ENCODE measurements at places on chromosomes 11 and 22.

DNA sequence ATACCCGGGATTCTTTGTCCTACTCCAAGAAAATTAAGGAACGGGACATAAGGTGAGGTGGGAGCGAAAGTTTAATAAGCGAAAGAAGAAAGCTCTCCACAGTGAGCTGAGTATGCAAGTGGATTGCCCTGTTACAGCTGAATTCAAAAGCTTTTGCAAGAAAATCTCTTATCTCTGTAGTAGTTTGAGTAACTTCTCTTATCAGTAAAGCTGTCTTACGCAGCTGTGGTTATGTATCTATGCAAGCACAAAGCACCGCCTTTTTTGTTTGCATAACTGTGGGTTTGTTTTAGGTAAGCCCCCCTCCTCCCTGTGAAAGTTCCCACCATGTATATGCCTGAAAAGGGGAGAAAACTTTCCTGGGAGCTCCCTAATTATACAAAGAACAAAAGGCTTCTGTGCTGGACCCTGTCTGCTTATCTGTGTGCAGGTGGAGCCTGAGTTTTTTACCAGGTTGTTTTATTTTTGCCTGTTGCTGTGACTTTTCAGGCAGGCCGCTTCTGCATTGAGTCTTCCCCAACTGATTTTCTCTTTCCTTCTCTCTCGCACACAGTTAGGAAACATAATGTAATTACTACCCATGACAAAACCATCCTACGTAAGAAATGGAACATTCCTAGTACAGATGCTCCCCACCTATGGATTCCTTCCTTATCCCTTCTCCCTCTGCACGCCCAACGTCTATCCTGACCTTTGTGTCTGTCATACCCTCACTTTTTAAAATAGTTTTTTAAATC, 837 bp upstream of the PLAAT5 start:
- DNase-seq, result no peak

DNA sequence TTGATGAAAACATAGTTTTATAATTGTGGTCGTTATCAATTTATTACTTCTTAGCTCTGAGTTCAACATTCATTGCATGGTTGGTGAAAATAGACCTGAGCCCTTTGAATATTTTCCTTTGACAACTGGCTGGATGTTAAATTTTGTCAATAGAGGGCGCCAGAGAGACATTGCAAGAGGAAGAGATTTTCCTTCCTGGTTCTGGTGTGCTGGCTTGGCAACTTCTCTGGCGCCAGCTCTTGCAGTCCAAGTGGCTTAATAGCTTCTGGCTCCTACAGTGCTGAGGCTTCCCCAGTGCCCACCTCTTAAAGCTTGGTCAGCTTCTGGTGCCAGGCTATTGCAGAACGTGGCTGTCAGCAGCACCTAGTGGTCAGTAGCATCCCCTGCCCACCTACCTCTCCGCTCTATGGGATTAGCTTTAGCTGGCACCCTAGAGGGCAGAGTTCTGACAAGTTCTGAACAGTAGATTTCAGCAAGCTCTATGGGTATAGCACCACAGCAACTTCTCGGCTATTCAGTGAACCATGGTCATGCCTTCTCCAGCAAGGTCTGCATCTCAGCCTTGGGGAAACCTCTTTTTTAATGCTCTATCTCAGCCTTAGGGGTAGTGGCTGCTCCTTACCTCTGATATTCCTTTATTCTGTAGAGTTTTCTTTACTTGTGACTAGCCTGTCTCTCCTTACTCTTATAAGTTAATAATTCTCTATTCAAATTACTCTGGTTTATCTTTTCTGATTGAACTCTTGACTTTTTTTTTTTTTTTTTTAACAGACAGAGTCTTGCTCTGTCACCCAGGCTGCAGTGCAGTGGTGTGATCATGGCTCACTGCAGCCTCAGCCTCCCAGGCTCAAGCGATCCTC, 59.4 kb downstream of the ACER3 start:
- DNase-seq, result peak; percentile 90

DNA sequence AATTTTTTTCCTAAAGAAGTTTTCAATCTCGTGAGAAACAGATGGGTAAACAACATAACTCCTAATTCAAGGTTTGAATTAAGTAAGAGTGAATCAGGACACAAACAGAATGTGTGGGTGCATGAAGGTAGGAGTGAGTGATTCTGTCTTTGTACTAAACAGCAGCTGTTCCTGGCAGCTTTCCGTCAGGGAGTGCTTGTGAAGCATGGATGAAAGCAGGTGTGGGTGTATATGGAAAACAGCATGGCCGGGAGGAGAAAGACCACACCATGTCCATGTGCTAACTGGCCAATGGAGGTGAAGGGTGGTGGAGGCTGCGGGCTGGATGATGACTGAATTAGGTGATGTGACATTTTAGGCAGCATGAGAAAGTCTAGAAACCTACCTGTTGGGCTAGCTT, 49.6 kb downstream of the BARX2 start:
- no peak for DNase-seq

DNA sequence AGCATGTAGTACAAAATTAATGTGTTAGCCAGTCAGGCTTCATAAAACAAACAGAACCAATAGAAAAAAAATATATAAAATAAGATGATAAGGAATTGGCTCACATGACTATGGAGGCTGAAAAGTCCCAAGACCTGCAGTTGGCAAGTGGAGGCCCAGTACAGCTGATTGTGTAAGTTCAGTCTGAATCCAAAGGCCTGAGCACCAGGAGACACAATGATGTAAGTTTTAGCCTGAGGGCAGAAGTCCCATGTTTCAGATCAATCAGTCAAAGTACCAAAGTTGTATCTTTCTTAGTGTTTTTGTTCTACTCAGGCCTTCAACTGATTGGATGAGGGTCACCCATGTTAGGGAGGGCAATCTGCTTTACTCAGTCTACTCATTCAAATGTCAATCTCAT, 14.3 kb upstream of the OR10D3 start:
- DNase-seq, result no peak

GRCh38 chr22:43448048-43448447, 36.2 kb downstream of the MPPED1 start:
- no peak for DNase-seq

- DNase-seq, result no peak
Observed at GRCh38 chr22:21718499-21718898, 17.1 kb downstream of the YPEL1 start.

DNA sequence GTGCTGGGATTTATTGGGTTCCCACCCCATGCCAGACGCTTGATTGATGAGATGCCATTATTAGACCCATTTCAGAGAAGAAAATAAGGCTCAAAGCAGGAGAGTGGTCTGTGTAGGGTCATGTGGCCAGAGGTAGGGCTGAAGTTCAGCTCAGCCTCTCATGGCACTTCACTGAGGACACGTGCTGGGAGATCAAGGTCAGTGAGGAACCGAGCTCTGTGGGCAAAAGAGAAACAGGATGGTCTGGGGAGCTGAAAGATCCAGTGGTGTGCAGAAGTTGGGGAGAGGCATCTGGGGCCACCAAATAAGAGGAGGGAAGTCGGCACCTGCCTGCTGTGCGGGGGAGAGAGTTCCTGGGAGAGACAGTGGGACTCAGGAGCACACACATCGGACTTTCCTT, 19.6 kb downstream of the RHOD start:
- no peak for DNase-seq

DNA sequence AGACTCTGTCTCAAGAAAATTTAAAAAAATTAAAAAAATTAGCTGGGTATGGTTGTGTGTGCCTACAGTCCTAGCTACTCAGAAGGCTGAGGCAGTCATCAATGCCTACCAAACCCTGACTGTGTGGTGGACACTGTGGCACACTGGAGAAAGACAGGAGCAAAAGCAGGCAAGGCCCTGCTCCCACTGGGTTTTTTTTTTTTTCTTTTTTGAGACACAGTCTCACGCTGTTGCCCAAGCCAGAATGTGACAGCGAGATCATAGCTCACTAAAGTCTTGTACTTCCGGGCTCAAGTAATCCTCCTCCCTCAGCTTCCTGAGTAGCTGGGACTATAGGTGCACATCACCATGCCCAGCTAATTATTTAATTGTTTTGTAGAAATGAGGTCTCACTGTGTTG, 4.6 kb downstream of the NEFH start:
- DNase-seq, result no peak

- no peak for DNase-seq
Observed at GRCh38 chr22:27407369-27407985, 394.1 kb downstream of the MN1 start.

DNA sequence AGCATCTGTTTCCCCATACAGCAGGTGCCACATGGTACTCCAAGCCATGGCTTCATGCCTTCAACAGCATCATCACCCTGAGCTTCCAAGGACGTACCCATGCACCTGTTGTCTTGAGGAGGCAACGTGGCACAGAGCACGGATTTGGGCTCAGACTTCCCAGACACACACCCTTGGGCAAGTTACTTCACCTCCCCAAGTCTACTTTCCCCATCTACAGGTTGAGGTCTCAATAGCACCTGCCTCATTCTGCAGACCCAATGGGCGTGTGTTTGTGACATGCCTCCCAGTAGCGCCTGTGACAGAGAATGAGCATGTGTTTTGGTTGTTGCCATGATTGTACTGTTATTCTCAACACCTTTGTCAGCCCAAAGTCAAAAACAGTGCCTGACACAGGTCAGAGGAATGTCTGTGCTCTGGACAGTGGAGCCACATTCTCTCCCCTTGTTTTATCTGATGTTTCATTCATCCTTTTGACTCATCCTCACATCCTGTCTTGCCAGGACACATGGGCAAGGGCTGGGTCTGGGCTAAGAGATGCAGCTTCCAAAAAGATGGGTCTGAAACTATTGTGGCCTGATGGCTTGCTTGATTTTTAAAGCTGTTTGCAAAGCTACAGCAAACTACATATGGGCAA, 53.4 kb upstream of the CCND1 start:
- DNase-seq, result no peak
